Brain (organoid and tissue), 16 donors: ENCODE measurements at places on chromosomes 2 and 18.
A peak's percentile ranks its signal among the peaks of the same experiment; 100 is the strongest.

- no peak for DNase-seq
Measured at GRCh38 chr2:223997938-223998337, 40.7 kb downstream of the MRPL44 start.

GRCh38 chr2:122041455-122041854, 286.0 kb downstream of the TSN start:
- DNase-seq = no peak

DNA sequence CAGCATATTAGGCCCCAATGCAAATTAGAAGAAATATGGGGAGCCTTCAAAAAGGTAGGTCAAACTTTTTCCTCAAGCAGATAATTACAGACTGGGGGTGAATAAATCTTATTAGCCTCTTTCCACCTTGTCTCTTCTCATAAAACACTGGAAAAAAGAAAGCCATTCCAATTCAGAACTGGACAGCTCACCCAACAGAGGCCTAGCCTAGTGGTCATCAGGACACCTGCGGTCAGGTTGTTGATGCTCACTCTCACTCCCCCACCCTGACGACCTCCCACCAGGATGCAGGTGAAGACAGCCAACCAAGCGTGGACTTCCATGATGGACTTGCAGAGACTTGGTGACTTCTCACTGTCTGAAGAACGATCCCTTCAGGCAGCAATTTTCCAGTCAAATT, 207.1 kb downstream of the ALK start:
- no peak for DNase-seq

GRCh38 chr2:164891460-164891859, 49.8 kb upstream of the COBLL1 start:
- no peak for DNase-seq

GRCh38 chr2:10225291-10226037, 77.2 kb upstream of the HPCAL1 start:
- peak; percentile 43 for DNase-seq
